ENCODE measurements at places on chromosomes 7 and 10.

- DNase-seq = no peak
These were observed 301.5 kb downstream of the ZEB1 start for GRCh38 chr10:31620226-31621151.

DNA sequence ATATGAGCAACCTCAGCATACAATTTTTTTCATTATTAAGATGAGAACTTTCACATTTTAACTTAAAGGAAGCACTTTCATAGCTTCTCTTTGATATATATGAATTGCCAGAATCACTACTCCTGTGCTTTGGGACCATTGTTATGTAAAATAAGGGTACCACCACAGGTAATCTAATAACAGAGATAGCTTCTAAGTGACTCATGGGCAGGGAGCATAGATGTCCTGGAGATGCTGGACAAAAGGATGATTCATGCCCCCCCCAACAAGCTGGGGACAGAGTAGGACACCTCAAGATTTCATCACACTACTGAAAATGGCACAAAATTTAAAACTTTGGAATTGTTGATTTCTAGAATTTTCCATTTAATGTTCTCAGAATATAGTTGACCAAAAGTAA lies 641.1 kb downstream of the PCDH15 start:
- no peak for DNase-seq

DNA sequence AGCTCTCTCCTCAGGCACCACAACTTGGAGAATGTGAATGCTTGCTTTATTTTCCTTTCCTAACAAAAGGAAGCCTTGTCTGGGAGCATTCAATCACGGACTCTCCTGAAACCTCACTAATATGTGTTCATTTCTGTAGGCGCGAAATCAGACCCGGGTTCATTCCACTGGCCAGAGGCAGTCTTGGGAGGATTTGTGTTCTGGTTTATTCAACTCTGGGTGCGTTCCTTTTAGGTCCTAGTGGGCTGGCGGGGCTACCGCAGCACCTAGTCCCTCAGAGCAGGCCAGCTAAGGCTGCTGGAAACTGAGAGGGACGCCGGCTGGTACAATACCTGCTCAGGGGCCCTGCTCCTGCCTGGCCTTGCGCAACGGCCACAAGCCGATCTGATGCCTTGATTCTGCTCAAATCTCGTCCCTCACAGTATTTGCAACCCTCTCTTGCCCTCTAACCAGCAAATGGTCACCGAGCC lies 7.5 kb downstream of the HOXA4 start:
- DNase-seq = no peak

DNA sequence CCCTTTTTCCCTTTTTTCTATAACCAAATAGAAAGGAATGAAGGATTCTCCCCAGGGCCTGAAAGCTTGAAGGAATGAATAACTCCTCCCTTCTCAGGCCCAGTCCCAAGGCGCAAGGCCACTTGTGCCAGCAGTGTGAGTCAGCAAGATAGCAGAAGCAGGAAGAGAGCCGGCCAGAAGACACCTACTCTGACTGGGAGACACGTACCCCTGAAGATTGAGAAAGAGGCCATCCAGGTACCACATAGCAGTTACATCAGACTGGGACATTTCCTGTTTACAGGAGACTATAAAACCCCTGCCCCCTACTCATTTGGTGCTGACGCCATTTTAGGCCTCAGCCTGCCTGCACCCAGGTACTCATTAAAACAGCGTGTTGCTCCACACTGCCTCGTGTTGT lies 65.5 kb downstream of the LRRC17 start:
- DNase-seq = no peak

- DNase-seq = no peak
These were observed 36.2 kb upstream of the OGDHL start for GRCh38 chr10:49798275-49798674.
